Activated T-cell treated with anti-CD3 and anti-CD28 coated beads, Interleukin-2, amount 50 U/mL, for 48 hours (primary cell): ENCODE measurements at places on chromosomes 4 and X.

GRCh38 chr4:114046331-114046730 lies 66.9 kb upstream of the ARSJ start:
- DNase-seq = no peak

DNA sequence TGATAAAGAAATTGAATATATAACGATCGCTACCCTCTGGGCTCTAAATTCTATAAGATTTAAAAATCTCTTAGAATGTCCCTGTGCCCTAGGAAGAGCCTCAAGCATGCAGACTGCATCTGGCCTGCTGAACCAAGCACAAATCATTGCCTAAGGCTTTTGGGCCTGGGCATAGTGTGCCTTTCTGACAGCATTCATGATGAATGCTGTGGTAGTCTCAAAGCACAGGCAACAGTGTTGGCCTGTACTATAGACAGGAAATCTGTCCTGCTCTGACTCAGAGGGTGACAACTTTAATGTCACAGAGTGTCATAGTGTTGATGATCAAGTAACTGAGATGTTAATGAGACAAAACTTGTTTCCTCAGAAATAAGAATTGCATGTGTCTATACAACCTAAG lies 717.3 kb downstream of the STIM2 start:
- DNase-seq = no peak

- no peak for DNase-seq
These were observed 53.5 kb upstream of the PCDH10 start for GRCh38 chr4:133095591-133095990.

DNA sequence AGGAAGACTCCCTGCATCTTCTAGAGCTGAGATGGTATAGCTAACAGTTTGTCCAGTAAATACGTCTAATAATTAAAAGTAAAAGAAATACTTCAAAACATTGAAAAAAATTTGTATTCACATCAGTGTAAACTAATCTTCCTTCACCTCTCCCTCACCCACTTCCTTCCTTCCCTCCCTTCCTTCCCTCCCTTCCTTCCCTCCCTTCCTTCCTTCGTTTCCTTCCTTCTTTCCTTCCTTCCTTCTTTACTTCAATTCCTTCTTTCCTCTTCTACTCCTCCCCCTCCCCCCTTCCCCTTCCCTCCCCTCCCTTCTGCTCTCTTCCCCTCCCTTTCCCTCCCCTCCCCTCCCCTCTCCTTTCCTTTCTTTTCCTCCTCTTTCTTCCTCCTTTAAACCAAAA lies 103.7 kb downstream of the POU4F2 start:
- no peak for DNase-seq

DNA sequence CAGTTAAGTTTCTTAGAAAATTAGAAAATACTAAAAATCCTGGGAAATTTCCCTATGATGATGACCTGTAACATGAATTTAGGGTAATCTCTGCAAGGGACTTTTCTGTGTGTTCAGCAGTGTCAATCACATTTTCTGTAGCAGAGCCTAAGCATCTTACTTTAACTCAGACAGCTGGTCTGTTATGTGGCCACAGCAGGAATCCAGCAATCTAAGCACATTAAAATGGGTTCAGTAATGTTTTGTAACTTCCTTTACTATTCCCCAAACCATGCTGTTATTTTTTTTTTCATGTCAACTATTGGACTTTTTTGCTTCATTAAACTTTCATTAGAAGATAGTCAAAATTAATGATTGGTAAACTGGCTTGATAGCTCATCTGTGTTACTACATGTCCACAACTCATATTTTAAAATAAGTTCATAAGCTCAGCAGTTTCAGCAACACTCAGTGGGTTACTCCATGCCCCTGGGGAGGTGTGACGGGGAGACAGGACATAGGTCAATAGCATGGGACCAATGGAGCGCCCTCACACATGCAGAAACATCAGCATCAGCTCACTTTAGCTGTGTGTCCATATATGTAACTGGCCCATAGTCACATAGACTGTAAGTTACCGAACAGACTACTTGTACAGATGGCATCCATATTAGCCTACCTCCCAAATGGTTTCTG lies 168.0 kb upstream of the PACRGL start:
- DNase-seq = no peak

GRCh38 chrX:64350521-64350920 lies 44.7 kb downstream of the MTMR8 start:
- no peak for DNase-seq

- no peak for DNase-seq
These were observed 1.8 kb upstream of the KDM6A start for GRCh38 chrX:44871114-44871645.

DNA sequence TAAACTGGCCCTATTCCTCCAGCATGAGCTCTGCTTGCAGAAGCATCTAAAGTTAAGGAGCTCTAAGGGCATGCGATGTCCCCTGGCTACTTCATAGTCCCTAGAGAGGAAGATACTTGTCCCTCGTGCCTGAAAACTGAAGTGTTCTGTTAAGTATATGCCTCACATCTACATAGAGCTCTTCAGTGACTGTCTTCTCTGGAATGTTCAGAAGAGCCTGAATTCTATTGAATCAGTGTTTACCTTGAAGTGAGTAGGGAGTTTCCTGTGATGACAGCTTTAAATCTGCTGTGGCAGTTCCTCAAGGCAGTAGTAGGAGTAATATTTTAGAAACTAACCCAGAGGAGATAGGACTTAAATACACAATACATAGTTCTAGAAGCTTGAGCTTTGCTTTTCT lies 111.2 kb downstream of the ZNF518B start:
- DNase-seq = no peak

GRCh38 chr4:86014599-86014998 lies 345.3 kb downstream of the MAPK10 start:
- DNase-seq = no peak
